Smooth muscle cell of bladder (primary cell): ENCODE measurements at places on chromosomes 7 and 10. TPM values are rescaled to one million over a fixed set of nuclear protein-coding genes. Genes with fewer than 3 reads are reported as not detected.

The LMTK2 gene
- 5.1 and 7.0 TPM in 2 replicates for total RNA-seq

The GRM3 gene
- not detected in 2 replicates for total RNA-seq

The C10orf105 gene
- under 0.01 TPM in 2 replicates for total RNA-seq

The FGFR2 gene
- 0.09 and 0.71 TPM in 2 replicates for total RNA-seq

The OR2A12 gene
- total RNA-seq = not detected in 2 replicates

The TRIL gene
- 0.71 and 1.3 TPM in 2 replicates for total RNA-seq

The SPDYE6 gene
- not detected in 2 replicates for total RNA-seq

The SMO gene
- 30.2 and 33.5 TPM in 2 replicates for total RNA-seq

The OGDH gene
- total RNA-seq = 41.8 and 49.8 TPM in 2 replicates

The C7orf33 gene
- not detected in 2 replicates for total RNA-seq

The BUB3 gene
- total RNA-seq = 112 and 121 TPM in 2 replicates

The SFRP4 gene
- 9.0 and 112 TPM in 2 replicates for total RNA-seq

The PLOD3 gene
- total RNA-seq = 64.4 and 114 TPM in 2 replicates

The SPDYE2B gene
- total RNA-seq = not detected in 2 replicates

The VSTM2A gene
- total RNA-seq = not detected in 2 replicates

The JCAD gene
- total RNA-seq = 24.7 and 30.9 TPM in 2 replicates

The OPN4 gene
- not detected in 2 replicates for total RNA-seq

The FFAR4 gene
- total RNA-seq = not detected in 2 replicates

The ZP3 gene
- 2.1 and 3.5 TPM in 2 replicates for total RNA-seq

The ACSM6 gene
- total RNA-seq = not detected in 2 replicates

The NXPH1 gene
- not detected in 2 replicates for total RNA-seq

The SPDYE2 gene
- not detected in 2 replicates for total RNA-seq

The CAV1 gene
- 150 and 234 TPM in 2 replicates for total RNA-seq

The DDX56 gene
- total RNA-seq = 38.8 and 45.3 TPM in 2 replicates
